CD4-positive, alpha-beta T cell treated with Interleukin-2 at 100 ng/mL for 4 hours (primary cell): ENCODE measurements at places on chromosomes 3 and 15.

DNA sequence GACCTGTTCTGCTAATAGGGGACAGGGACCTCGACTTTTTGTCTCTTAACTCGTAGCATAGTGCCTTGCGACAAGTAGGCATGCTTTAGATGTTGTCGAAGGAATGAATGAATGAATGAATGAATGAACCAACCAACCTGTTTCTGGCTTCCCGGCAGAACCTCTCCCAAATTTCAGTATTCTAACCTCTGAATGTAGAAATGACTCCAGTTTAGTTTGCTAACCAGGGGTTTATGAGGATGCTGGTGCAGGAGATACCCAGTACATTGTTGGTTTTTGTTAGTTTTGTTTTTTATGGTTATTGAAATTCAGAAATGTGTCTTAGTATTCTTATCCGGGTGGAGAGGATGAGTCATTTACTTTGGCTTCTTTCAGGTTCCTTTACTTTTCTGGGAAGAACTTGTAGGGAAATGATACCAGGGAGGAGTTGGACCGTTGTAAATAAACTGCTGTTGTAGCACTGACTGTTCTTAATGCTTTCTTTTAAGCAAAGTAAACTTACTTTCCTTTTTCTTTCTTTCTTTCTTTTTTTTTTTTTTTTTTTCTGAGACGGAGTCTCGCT is 29.6 kb upstream of the EHHADH start:
- no peak for DNase-seq

DNA sequence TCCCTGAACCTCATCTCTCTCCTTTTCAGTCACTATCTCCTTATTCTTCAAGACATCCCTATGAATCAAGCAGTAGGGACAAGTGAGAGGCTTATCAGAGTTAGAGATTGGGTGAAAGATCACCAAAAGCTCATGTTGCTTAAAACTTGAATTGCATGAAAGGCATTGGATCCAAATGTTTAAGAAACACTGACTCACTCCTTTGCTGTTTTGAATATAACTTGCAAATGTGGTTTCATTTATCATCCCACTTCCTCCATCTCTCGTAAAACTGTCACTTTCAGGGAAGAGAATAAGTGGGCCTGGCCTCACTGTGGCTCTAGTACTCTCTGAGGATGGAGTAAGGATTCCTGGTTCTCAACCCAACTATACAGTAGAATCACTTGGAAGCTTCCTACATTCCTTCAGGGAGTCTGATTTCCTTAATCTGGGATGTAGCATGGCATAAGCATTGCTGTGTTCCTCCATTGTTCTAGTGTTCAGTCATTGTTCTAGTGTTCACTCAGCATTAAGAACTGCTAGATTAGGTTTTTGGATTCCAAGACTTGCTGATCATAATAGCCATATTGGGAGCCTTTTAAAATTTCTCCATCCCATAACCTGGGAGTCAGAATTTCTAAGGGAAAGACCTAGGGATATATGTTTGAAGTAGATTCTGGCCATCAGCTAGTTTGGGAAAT is 171.8 kb downstream of the TMEM108 start:
- no peak for DNase-seq

GRCh38 chr3:14550651-14551611 is 10.8 kb upstream of the GRIP2 start:
- no peak for DNase-seq

- DNase-seq: no peak
These were observed 33.6 kb upstream of the EIF5A2 start for GRCh38 chr3:170942011-170942410.

GRCh38 chr3:134810052-134810435 is 15.0 kb downstream of the EPHB1 start:
- no peak for DNase-seq

DNA sequence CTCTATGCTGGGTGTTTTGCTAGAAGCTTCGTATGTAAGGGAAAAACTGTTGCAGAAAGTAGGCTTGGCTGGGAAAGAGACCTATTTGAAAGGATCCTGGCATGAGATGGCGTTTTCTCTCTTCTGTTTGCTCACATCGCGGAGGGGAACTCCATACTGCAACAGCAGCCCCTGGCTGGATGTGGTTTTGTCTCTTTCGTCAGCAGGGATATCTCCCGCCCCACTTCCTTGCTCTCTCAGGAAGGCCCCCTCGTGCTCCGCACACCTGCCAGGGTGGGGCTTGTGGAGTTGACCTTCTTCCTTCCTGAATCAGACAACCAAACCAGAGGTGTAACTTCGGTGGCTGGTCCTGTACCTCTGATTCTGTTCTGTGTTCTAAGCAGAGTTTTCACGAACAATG is 26.4 kb upstream of the MYZAP start:
- peak; percentile 11 for DNase-seq

- DNase-seq: no peak
These were observed 57.3 kb downstream of the TMEM212 start for GRCh38 chr3:171900446-171900845.

GRCh38 chr3:132879656-132880055 is 157.4 kb upstream of the NPHP3 start:
- no peak for DNase-seq

DNA sequence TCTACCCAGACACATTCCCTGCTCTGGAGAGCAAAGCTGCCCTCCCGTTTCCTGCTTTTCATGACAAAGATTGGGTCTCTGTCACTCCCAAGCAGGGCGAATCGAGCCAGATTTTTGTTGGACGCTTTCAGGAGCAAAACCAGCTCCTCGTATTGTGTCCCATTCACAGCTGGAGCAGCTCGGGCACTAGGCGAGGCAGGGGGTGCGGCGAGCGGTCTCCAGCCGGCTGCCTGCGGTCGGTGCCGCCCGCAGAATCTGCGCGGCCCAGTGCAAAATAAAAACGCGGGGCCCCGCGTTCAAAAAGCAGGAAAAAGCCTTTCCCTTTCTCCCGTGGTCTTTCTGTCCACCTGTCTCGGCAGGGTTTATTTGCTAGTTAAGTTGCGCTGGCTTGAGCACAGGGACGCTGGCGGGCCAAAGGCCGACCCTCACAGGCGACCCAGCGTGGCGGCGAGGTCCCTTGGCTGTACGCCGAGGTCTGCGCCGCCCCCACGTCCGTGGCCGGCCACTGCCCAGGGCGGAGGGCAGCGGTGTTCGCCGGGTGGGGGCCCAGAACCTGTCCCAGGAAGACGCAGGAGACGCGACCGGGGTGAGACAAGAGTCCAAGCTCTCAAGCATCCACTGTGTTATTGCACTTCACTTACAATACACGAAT is 71.2 kb downstream of the CYP19A1 start:
- no peak for DNase-seq

- no peak for DNase-seq
These were observed 62.3 kb downstream of the FMN1 start for GRCh38 chr15:33132233-33132580.

DNA sequence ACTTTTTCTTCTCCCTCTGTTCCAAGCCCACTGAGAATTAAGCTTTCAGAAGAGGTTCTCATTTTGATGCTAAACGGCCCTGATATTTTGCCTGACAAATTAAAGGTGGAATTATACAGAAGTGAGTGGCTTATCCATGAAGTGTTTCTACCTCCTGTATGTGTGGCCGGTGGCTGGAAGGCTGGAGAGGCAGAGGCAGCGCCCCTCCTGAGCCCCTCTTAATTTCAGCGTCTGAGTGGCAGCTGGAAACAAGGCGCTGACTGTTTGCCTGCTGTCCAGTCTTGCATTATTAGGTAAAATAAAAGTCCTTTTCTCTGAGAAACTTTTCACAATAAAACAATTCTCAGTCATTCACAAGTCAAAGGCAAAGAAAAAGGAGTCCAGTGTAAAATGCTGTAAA is 685.7 kb downstream of the MCTP2 start:
- DNase-seq: no peak

DNA sequence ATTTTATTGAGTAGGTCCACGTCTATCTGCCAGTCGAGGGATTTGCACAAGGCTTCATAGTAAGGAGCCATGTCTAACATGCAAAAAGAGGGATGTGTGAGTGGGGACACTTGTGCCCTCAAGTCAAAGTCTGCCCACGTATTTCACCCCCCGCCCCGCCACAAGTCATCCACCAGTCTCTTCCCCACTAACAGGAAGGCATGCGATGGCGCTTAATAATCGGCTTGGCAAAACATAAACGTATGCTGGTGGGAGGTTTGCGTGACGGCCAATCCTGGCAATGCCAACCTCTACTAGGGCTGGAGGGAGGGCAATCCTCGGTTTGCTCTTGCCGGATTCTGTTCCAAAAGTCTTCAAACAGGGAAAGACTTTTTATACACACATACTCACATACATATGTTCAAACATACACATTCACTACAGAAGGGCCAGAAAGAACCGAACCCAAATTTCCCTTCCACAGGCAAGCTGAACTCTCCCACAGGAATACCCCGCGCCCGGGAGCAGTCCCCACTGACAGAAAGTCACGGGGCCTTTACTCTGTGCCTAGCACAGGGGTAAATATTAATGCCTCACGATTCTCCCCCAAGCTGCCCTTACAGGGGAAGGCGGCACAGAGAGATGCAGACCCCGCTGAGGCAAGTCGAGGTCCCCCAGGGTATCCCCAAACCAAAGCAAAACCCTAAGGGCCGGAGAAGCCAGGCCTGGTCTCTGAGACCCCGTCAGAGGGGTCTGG is 675 bp downstream of the PSMD6 start:
- DNase-seq: no peak

GRCh38 chr3:159265705-159266104 is 463.9 kb downstream of the MFSD1 start:
- DNase-seq: no peak

GRCh38 chr3:167653155-167653554 is 587 bp downstream of the WDR49 start:
- DNase-seq: no peak

DNA sequence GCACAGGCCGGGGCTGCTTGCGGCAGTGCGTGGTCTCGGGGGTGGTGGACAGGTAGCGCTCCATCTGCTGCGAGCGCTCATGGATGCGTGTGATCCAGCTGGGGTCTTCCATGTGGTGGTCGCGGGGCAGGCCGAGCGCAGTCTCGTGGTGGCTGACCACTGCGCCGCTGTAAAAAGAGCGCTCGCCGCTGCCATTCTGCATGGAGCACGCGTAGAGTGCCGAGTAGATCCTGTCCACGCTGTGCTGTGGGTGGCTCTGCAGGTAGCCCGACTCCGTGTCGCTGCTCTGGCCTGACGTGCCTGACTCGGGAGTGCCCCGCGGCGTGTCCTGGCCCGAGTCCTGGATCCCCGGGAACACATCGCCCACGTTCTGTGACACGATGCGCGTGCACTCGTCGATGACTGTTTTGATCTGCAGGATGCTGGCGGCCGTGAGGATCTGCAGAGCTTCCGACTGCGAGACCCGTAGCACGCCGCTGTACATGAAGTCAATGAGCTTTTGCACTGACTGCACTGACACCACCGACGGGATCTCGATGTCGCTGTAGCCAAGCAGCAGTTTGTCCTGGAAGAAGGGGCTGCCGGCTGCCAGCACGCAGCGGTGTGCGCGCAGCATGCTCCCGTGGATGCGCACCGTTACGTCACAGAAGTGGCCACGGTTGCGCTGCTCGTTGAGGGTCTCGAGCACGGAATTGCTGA is 57.4 kb downstream of the TIGIT start:
- no peak for DNase-seq

- no peak for DNase-seq
These were observed 18.1 kb downstream of the MOBP start for GRCh38 chr3:39485547-39485946.

- DNase-seq: no peak
These were observed 44.5 kb downstream of the POC1A start for GRCh38 chr3:52109611-52110301.

DNA sequence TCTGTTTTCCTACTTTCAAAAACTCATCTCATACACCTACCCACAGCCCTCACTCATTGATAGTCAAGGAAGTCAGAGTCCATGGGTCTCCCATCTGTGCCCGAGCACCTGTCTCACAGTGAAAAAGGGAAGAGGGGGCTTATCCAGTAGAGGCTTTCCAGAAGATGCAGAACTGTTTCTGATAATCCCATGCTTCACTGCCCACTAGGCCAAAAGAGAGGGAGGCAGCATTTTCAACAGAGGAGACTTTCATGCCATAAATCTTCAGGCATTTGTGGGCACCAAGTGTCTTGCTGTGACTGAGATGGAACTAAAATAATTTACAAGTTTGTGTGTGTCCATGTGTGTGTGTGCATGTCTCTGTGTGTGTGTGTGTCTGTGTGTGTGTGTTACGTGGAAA is 117.9 kb upstream of the PHLDB2 start:
- no peak for DNase-seq

- DNase-seq: peak; percentile 13
These were observed 60.7 kb downstream of the RPL22L1 start for GRCh38 chr3:170809007-170809974.

- DNase-seq: no peak
These were observed 86.0 kb upstream of the ALDH1L1 start for GRCh38 chr3:126266291-126266840.

DNA sequence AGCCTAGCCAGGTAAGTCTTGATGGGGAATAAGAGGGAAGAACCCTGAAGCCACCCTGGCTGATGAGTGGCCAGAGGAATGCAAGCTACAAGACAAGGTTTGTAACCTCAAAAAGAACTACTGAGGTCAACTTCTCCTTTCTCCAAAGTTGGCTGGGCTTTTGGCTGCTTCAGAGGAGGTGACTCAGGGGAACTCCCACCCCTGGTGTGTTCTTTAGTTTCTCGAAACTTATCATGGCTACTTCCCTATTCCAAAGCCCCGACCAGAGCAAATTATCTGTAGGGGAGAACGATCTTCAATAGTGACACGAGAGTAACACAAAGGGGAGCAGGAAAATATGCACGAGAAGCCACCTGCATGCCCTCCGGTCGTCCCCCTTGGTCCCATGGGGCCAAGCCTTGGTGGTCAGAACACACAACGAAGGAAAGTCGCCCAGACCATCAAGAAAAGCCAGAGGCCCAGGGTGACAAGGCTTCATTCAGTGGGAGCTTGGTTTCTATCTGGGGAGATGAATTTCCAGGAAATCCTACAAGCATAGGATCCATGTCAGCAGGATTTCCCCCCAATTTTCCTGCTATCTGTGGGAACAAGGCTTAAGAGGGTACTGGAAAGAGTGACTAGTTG is 6.5 kb upstream of the BCL2A1 start:
- no peak for DNase-seq

DNA sequence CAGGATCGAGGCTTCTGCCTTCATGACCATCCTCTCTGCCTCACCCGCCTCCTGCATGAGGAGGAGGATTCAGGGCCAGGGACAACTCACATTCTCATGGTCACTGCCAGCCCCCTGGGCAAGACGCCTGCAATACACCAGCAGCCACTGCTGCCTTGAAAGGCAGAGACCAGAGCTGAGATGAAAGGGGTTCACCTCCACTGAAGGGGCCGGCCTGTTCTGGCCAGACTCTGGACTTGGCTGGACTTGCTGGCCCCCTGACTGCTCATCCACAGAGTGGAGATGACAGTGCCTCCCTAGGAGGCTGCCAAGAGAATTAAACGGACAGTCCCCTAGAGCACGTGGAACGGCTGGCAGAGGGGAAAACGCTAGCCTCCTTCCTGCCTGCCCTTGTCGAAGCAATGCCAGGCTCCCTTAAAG is 35.2 kb downstream of the MGLL start:
- DNase-seq: no peak

GRCh38 chr3:32399030-32399620 is 7.5 kb downstream of the CMTM7 start:
- peak; percentile 79 for DNase-seq

GRCh38 chr3:70242297-70242882 is 70.0 kb downstream of the MDFIC2 start:
- no peak for DNase-seq
